ENCODE measurements at places on chromosomes 7 and 10.

DNA sequence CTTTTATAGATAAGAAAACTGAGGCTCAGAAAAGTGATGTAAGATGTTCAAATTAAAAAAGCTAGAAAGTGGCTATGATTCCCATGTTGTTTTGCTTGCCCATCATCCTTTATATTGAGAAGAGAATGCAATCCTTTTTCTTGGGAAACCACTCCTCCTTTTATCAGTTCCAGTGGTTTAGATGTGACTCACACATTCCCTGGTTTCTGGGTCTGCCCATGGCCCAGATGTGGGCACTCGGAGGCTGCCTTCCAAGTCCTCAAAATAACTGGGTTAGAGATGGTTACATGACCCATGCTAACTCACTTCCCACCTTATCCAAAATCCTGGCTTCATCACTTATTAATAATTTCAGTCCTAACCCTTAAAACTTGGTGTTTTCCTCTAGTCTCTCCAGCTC is 550.0 kb downstream of the MDFIC start:
- no peak for DNase-seq

- no peak for DNase-seq
Measured at GRCh38 chr10:96758423-96758822, 38.1 kb upstream of the PIK3AP1 start.

- no peak for DNase-seq
Measured at GRCh38 chr10:125033146-125033924, 91.4 kb downstream of the ZRANB1 start.

DNA sequence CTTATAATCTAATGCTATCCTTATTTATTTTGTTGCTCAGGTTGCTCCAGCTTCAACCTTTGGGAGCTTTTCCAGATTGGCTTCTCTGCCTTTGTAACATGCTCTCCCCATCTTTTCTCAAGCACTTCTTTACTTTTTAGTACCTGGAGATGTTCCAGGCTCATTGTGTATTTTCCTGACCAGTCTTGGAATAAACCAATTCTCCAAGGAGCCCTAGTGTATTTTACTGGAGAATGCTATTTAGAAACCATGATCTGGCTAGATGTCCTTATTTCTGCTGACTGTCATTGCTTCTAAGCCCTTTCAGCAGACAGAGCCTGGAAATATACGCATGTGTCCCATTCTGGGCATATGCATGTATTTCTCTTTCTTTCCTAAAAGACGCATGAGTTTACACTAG is 95.7 kb downstream of the EMX2 start:
- DNase-seq: no peak

GRCh38 chr7:101664436-101664835 is 35.3 kb upstream of the MYL10 start:
- no peak for DNase-seq
